ENCODE measurements at places on chromosomes 4 and X. TPM values are rescaled to one million over a fixed set of nuclear protein-coding genes. Genes with fewer than 3 reads are reported as not detected.

The SLC2A9 gene
- 1.2 TPM for total RNA-seq

The SHROOM3 gene
- 0.06 TPM for total RNA-seq

- no peak overlapping the region for H3K27ac ChIP-seq
- no peak overlapping the region for H3K4me3 ChIP-seq
- H3K4me1 ChIP-seq = no peaks in the 10 kb centered on the region
- peaks cover 30% of the 10 kb centered on the region for H3K27me3 ChIP-seq
Measured at GRCh38 chr4:3724319-3725231, 41.6 kb upstream of the ADRA2C start.

GRCh38 chr4:93732509-93732908 lies 96.0 kb upstream of the ATOH1 start:
- no peak overlapping the region for H3K4me3 ChIP-seq
- H3K27me3 ChIP-seq = no peaks in the 10 kb centered on the region
- no peak overlapping the region for H3K27ac ChIP-seq
- no peaks in the 10 kb centered on the region for H3K4me1 ChIP-seq

GRCh38 chr4:151865312-151865711 lies 104.5 kb upstream of the GATB start:
- H3K27me3 ChIP-seq = peaks cover 4% of the 10 kb centered on the region
- no peak overlapping the region for H3K4me3 ChIP-seq
- no peaks in the 10 kb centered on the region for H3K36me3 ChIP-seq
- peaks cover 5% of the 10 kb centered on the region for H3K4me1 ChIP-seq
- no peak for DNase-seq
- no peak overlapping the region for H3K27ac ChIP-seq

DNA sequence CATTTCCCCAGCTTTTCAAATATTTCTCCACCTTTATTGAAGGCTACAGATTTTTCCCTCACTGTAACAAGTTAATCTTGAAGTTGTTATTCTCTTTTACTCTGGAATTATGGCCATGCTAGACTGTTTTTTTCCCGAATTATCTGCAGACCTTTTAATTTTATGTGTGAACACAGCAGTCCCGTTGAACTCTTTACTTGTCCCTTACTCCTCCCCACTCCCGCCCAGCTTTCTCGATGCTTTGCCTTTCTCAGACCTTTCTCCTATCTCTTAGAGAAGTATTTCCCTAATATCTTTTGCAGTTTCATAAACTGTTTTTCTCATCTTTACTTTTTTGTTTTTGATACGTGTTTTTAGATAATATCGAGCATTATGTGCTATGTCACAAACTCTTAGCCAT lies 776 bp downstream of the CEP44 start:
- H3K4me3 ChIP-seq = peak overlapping the region; percentile 98
- no peaks in the 10 kb centered on the region for H3K27me3 ChIP-seq
- no peak for DNase-seq
- H3K36me3 ChIP-seq = peaks cover 23% of the 10 kb centered on the region

DNA sequence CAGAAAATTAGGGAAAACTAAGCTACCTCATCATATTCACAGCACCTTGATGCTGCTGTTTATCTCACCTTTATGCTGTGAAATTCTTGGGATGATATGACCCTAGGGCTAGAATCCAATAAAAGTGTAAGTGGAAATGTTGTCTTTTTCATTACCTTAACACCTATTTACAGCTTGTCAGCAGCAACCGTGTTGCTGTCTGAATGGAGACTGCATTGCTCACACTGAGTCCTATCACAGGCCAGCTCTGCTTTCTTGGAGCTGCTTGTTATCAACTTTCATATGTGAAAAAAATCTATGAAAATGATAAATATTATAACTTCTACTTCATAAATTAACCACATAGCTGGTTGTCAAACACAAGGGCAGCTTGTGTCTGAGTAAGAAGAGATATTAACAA lies 789.5 kb downstream of the TECRL start:
- H3K36me3 ChIP-seq = no peaks in the 10 kb centered on the region
- H3K27ac ChIP-seq = no peak overlapping the region
- no peak overlapping the region for H3K4me3 ChIP-seq
- no peak for DNase-seq
